ENCODE measurements at places on chromosomes 11 and 22.

DNA sequence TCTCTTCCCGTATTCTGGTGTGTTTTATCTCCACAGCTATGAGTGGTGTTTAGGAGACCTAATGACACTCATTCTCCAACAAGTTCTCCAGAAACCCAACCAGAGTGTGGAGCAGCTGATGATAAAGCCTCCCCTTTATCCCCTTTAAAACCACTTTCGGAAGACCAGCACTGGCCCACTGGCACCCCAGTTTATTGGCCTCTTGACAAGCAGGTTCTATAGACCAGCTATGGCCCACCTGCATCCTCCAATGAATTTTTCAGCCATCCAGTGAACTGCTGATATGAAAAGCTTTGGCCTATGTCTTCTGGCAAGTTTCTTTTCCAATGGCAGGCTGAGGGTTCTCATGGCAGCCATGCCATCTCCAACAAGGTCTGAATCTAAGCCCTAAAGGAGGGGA, 27.4 kb downstream of the CHST1 start:
- DNase-seq, result no peak

DNA sequence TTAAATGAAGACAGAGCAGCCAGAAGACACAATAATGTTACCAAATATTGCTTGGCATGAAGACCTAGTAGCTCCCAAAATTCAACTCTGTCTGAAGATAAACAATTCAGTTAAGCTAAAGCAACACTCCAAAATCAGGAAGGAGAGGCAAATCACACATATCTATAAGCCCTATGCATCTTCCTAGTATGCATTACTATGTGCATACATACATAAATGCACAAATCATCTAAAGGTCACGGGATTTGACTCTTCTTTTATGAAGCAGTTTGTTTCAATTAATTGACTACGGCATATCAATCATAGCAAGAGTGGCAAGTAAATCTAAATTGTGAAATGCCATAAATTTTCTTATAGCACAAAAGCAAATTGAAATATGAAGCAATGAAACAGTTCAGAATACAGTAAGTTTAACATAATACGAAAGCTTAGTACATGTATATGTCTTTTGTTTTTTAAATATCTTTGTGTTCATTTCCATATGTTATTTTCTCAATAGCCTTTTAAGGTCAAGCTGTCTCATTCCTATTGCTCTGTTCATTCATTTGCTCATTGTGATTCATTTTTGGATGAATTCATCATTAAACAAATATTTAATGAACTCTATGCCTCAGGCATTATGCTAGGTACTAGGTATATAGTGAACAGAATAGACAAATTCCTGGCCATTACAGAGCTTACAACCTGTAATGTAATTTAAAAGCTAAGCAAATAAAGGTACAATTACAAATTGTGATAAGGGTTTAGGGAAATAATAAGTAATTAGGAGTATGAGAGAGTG, 540.5 kb downstream of the DLG2 start:
- DNase-seq, result peak; percentile 43

DNA sequence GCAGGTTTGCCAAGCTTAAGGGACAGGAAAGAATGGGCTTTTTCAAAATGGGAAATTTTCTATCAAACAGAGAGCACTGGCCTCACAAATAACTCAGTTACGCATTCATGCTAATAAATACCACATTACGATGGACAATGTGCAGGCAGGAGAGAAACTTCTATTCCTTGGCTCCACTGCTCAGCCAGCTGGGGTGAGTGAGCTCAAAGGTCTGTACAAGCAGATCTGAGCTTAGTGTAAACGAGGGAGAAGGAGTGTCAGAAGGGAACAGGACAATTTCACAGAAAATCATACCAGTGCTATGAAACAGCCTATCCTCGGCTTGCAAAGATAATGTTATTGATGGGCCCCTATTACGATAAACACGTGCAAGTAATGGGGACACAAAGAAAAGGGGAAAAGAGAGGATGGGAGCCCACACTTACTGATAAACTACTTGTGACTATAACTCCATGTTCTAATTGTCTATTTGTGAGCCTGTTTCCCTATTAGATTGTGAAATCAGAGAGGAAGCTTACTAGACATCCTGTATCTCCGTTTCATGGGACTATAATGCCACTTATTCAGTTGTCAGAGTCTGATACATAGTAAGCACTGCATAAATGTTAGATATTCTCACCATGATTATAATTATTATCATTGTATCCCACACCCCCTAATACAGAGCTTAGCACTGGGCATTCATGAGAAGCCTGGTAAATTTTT, 46.3 kb downstream of the AMOTL1 start:
- no peak for DNase-seq

GRCh38 chr11:80815752-80816453, 1375.1 kb upstream of the TENM4 start:
- no peak for DNase-seq

DNA sequence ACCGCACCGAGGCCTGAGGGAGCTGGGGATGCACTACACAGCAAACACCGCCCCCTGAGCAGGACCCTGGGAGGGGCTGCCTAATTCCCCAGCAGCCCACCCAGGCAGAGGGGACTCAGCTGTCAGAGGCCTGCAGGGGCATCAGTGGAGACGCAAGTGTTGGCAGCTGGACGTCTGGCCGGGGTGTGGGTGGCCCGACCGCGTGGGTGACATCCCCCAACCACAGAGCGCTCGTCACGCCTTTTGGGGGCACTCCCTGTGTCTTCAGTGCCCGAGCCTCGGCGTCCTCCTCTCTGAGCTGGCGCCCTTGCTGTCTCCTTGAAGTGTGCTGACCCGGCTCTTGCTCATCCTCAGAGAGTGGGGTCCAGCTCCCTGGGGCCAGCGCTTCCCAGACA, 150.2 kb downstream of the BRD1 start:
- DNase-seq, result no peak

DNA sequence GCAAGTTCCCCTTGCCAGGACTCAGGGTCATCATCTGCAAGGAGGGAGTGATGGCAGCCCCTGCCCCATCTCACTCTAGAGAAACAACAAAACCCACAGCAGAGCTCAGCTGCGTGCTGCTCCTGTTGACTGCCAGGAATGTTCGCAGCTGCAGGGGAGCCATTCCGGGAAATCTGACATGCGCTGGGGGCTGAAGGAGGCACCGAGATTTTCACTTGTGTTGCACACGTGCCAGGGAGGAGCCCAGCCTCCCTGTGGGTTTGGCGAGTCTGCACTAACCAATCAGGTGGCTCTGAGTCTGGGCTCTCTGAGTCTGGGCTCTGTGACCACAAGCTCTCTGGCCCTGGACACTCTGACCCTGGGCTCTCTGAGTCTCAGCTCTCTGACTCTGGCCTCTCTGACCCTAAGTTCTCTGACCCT, 10.5 kb downstream of the FGF3 start:
- no peak for DNase-seq

DNA sequence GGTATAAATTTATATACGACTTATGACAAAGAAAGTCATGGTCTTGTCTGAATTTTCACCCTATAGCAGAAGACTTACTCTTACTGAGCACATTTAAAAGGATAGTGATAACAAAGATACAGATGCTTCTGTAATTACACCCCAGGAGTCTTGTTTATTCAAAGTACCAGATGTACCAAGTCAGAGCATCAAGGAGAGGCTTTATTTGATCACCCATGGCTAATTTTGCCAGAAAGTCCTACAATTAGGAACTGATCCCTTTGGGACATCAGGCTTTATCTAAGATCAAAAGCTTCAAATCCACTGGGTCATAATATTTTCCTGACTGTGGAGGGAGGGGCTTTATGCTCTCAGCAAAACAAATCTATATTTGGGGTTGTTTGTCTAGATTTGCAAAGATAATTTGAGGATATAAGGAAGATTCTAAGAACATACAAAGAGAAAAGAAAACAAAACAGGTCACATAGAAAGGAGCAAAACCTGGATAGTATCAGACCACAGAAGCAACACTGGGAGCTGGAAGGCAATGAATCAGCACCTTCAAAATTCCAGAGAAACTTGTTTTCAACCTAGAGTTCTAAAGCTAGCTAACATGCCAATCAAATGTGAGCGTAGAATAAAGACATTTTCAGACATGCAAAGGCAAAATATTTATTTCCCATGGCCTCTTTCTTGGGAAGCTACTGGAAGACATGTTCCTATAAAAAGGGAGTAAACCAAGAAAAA, 124.8 kb upstream of the CSNK2A3 start:
- no peak for DNase-seq

GRCh38 chr11:133818302-133818701, 27.0 kb downstream of the SPATA19 start:
- DNase-seq, result no peak

DNA sequence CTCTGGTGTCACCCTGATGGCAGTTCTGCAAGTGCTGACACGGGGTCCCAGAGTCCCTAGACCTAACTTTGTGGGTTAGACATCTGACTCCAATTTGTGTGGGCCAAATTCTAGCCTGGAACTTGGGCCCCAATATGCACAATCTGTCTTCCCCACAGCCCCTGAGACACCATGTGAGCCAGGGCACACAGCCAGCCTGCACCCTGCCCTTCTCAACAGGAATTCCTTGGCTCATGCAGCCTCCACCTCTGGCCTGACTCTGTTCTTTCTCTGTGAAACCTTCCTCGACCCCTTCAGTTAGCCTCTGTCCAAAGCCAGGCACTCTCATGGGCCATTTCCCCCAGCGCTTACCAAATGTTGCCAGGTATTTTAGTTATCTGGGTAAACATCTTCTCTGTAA, 59.1 kb upstream of the POU2AF1 start:
- DNase-seq, result no peak

GRCh38 chr22:22925146-22925804, 37.7 kb downstream of the IGLL5 start:
- no peak for DNase-seq

DNA sequence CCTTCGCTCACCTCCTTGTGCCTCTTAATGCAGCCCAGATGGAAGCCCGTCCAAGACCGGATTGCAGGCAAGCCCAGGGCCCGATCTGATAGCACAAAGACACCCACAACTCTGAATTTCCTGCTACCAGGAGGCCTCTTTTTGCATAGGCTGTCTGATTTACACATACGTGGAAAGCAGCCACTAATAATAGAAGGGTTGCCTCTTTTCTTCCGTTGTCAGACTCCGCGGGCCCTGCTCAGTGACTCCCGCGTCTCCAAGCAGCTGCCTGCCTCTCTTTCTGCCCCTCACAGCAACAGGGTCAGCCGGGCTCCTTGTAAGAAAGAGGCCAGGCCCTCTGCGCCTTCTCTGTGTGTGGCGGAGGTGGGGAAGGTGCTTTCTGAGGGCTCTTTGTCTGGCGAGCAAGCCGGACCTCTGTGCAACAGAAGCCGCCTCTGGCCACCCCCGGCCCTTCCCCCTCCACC, 26.7 kb downstream of the FLI1 start:
- DNase-seq, result no peak

- DNase-seq, result no peak
These were observed 1022.5 kb downstream of the TBC1D22A start for GRCh38 chr22:47784991-47785390.
